Activated T-cell treated with anti-CD3 and anti-CD28 coated beads for 4 hours (primary cell): ENCODE measurements at places on chromosomes 7 and 10.

- DNase-seq, result no peak
These were observed 159.3 kb upstream of the TMEM196 start for GRCh38 chr7:19932549-19933249.

GRCh38 chr7:101554584-101555268, 74.4 kb downstream of the MYL10 start:
- DNase-seq, result no peak

GRCh38 chr10:69382382-69383117, 34.2 kb downstream of the TACR2 start:
- no peak for DNase-seq

- no peak for DNase-seq
These were observed 52.8 kb downstream of the CDK6 start for GRCh38 chr7:92783260-92784201.

DNA sequence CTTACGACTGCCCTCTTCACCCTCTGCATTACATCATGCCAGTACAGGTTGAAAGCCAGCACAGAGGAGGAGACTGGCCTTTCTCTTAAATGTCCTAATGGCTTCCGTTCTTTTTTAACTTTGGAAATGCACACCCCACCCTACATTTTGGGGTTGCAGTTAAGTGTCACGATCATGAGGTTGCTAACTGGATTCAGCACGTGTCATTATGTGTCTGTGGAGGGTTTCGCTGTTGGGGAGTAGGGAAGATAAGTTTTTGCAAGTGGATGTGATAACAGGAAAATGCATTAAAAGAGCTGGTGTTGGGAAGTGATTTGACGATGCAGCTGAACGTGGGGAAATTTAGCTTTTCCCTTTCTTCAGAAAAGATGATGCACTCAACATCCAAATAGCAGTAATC, 135.9 kb downstream of the LRRC4 start:
- DNase-seq, result no peak

GRCh38 chr7:101593556-101593955, 35.5 kb downstream of the MYL10 start:
- DNase-seq, result no peak

DNA sequence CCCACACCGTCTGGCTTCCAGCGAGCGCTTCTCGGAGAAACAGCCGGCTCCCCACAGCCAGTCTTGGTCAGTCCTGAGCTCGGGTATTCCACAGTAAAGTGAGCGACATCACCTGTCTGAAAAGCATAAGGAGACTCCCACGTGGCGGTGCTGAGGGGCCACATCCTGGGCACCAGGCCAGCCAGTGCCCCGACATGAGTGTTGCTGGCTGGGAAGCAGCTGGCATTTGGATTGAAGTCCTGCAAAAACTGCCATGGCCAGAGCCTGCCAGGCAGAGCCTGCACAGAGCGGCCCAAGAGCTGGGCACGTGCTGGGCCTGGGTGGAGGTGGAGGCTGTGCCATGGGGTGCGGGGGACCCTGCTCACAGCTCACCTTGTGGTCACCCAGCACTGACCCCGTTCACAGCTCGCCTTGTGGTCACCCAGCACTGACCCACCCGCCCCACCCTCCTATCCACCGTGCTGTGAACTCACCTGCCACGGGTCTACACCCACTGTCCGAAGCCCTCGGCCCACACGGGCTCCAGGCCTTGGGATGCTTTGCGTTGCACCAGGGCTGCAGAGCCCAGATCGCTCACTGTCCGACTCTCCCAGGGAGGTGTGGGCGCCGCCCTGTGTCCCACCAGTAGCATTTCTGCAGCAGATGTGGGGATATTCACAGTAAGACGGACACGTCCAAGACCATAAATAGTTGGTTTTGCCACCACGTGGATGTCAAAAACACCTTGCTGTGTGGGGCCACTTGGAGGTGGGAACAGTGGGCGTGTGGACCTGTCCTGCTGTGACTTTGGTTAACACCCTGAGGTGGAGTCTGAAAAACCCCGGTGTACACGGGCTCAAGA, 48.8 kb downstream of the PITRM1 start:
- no peak for DNase-seq

GRCh38 chr10:35639728-35640401, 2.2 kb downstream of the FZD8 start:
- DNase-seq, result no peak

DNA sequence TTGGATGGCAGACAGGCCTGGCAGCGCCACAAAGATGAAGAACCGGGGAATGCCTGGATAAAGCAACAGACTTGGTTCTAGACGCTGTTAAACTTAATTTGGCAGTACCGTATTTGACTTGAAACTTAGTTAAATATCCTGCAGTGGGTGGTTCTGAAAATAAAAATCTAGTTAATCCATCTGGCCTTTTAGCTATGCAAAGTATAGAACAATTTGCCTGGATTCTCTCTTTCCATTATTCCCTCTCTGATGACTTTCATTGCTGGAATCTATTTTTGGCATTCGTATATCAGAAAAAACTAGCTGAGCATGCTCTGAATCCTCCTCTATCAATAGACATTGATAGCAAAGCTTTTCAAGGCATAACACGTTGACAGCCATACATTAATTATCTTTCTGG, 203.6 kb downstream of the MACC1 start:
- DNase-seq, result no peak

GRCh38 chr7:33821970-33822369, 83.4 kb upstream of the BMPER start:
- DNase-seq, result no peak

GRCh38 chr10:13560597-13560996, 26.2 kb upstream of the PRPF18 start:
- DNase-seq, result no peak

GRCh38 chr10:78510566-78511323, 477.1 kb downstream of the RPS24 start:
- no peak for DNase-seq

DNA sequence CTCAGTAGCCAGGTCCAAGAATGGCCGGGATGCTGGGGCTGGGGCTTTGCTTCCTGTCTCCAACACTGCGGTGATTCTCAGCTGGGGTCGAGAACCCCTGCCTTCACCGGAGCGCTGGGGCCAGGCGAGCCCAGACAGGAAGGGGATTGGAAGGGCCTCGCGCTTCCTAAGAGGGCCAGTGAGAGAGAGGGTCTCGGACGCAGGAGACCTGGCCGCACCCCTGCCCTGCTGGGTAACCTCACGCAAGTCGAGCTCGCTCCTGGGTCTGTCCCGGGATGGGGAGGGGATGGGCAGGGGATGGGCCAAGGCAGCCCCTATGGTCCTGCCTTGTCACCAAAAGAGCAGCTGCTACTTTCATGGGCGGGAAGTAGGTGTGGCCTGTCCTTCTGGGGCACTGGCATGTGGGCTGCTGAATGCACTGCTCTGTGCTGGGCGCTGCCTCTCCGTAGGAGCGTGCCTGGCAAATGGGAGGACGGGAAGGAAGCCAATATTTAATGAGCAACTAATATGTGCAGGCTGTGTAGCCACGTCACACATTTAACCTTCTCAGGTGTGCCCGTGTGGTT, 20.0 kb downstream of the KCNK18 start:
- DNase-seq, result no peak

- no peak for DNase-seq
These were observed 1.4 kb downstream of the CPXM2 start for GRCh38 chr10:123890226-123890625.

DNA sequence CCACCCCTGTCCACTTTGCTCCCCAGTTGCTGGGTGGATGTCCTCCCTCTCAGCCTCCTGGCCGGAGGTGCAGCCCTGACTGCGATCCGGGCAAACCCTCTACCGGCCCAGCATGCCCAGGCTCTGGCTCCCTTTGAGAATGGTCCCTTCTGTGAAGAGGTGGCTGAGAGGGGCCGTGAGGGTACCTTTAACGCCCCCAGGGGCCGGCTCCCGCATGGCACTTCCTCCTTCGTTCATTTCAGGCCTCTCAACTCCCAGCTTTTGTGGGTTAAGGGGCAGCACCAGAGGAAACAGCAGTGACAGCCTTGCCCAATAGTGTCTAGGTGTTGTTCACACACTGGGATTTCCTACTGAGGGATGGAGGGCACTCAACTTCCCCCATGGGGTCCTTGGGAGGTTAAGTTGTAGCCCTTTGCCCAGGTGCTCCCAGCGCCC, 33.2 kb upstream of the HABP2 start:
- DNase-seq, result no peak

GRCh38 chr7:82291931-82292330, 151.6 kb downstream of the CACNA2D1 start:
- DNase-seq, result no peak

DNA sequence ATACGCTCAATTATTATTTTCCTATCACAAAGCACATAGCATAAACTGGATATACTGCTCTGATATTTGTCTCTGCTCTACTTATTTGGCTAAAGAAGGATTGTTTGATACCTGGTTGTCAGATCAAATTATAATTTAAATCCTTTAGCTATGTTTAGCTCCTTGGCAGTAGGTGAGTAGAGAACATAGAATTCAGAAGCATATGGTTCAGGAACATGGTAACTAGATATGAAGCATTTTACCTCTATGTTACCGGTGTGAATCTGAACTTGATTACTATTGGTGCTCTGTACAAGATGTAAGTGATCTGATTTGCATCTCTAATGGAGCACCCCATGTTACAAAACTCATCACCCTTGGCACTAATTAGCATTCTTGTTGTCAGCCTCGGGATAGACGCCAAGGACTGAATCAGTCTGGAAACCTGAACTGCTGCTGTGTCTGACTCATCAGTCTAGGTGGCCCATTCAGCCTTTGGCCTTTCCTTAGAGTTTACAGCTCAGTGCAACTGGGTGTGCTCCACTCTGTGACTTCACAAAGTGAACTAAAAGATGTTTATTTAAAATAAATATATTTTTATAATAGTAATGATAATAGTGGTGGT, 12.3 kb upstream of the MYPN start:
- no peak for DNase-seq

- DNase-seq, result no peak
These were observed 76.5 kb downstream of the AUTS2 start for GRCh38 chr7:69674701-69675182.

GRCh38 chr10:32959006-32959920, 1.2 kb upstream of the ITGB1 start:
- DNase-seq, result no peak

DNA sequence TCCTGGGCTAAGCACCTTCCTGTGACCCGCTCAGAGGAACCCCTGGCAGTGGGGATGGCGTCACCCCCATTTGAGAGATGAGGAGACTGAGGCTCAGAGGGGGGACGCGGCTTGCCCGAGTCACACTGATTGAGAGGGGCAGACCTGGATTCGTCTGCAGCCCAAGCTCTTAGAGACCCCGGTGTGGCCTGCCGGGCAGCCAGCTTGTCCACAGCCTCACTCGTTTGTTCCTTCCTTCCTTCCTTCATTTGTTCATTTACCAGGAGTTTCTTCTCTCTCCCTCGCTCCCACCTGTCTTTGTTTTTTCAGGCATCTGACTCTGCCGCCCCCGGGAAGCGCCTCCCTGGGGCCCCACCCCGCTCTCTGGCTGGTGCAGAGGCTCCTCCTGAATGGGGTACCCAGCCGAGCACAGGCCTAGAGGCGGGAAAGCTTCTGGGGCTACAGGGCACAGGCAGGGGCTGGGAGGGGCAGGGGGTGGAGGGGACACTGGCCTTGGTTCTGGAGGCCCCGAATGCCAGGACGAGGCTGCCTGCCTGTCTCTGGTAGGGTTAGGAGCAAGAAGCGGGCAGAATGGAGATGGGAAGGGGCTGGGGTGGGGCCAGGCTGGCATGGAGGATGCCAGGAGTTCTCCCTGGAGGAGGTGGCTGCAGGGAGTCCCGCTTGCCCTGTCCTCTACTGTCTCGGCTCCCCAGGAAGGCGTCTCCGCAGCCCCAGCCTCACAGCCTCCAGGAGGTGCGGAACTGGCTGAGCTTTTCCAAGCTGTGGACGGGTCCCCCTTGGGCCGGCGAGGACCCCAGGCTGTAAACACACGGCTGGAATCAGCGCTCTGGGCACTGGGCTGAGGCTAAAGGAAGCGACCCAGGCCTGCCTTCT, 91.6 kb downstream of the UNCX start:
- no peak for DNase-seq

GRCh38 chr10:3467052-3467951, 294.7 kb upstream of the PITRM1 start:
- no peak for DNase-seq

- no peak for DNase-seq
These were observed 3.1 kb upstream of the CYP26A1 start for GRCh38 chr10:93070378-93071176.

DNA sequence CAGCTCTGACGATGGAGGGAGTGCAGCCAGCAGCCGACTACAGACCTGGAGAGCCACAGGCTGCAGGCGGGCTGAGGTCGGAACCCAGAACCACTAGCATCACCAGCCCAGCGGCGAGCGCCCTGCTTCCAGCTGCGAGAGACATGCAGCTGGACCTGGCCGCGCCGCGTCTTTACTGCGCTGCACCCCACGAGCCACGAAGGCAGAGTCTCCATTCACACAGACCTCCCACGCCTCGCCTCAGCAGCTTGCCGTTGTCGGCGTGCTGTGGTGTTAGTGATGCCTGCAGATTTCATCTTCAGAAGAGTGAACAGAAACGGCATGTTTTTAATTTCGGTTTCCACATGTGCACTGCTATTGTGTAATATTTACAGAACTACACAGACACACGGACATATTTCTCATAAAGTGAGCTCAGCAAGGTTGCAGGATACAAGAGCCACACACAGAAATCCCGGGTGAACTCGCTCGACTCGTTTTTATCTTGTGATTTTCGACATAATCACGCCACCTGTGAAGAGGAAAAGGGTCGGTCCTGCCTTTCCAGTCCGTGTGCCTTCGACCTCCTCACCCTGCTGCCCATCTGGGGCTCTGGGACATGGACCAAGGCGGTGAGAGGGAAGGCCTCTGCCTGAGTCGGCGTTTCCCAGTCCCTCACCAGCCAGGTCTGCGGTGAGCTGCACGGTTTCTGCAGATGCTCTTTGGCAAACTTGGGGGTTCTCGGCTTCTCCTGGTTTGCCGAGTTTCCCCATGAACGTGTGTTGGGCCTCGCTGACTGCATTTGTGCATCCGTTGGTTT, 252.2 kb downstream of the ELFN1 start:
- DNase-seq, result peak; percentile 54

- DNase-seq, result no peak
These were observed 32.1 kb upstream of the CNNM1 start for GRCh38 chr10:99297033-99297432.

DNA sequence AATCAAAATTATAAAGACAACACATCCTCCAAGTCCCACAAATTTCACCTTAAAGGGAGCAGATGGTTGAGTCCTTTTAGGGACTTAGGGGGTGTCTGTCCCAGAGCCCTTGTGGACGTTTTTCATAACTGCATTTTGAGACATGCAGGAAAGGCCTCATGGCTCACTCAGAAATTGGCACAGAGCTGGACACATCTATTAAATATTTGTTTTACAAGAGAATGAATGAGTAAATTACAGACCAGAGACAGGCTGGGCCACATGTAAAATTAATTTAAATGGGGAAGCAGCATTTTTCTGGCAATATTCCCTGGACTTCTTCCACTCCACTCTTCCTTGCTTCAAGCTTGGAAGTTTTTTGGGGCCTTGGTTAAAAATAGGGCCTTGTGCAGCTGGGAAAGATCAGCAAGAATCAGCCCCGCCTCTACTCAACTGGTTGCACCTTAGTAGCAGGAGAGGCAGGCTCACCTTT, 20.0 kb downstream of the LAMB1 start:
- no peak for DNase-seq
